ENCODE measurements at places on chromosomes 1 and 21. TPM values are rescaled to one million over a fixed set of nuclear protein-coding genes. Genes with fewer than 3 reads are reported as not detected.
A peak's percentile ranks its signal among the peaks of the same experiment; 100 is the strongest.

The PPIAL4G gene
- 0.42 TPM for total RNA-seq

GRCh38 chr1:169630006-169630405 lies at the start of gene SELP:
SELP (minus strand) TSS chr1:169630124; CDS start chr1:169630074, 50 bp downstream.
- no peak for DNase-seq
- H3K4me3 ChIP-seq = no peak within 1 kb of the TSS
- H3K27ac ChIP-seq = no peak within 1 kb of the TSS
- peaks cover 51% of the 10 kb centered on the region for H3K4me1 ChIP-seq

DNA sequence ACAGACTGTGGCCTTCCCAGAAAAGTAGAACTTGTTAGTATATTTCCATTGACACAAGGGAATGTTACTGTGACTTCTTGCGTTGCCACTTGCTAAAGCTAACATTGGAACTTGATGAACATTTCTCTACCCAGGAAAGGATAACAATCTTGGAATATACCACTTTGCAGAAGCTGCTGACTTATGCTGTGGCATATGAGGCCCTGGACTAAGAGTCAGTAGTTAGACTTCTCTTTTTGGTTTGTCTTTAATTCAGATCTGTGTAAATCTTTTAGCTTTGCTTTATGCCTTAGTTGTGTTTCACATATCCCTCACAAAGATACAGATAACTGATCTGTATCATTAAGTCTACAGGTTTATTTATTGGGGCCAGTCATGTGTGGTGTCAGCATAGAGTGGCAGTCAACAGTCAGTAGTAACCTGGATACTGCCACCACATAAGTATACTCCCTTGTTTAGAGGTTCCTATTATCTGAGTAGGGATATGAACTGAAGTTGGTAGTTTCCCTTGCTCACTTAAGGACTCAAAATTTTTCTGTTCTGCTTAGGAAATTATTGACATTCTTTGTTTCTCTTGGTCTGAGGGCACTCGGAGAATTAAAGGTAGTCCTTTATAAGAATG lies 14.7 kb downstream of the RNF2 start:
- H3K27ac ChIP-seq = peak overlapping the region; percentile 43
- H3K4me1 ChIP-seq = peaks cover 53% of the 10 kb centered on the region
- H3K27me3 ChIP-seq = no peaks in the 10 kb centered on the region
- peaks cover 3% of the 10 kb centered on the region for H3K36me3 ChIP-seq
- H3K4me3 ChIP-seq = peak overlapping the region; percentile 44
- DNase-seq = no peak

GRCh38 chr1:225817611-225818061 lies 7.7 kb downstream of the EPHX1 start:
- no peaks in the 10 kb centered on the region for H3K27me3 ChIP-seq
- H3K4me1 ChIP-seq = peaks cover 6% of the 10 kb centered on the region
- DNase-seq = no peak
- no peak overlapping the region for H3K27ac ChIP-seq

DNA sequence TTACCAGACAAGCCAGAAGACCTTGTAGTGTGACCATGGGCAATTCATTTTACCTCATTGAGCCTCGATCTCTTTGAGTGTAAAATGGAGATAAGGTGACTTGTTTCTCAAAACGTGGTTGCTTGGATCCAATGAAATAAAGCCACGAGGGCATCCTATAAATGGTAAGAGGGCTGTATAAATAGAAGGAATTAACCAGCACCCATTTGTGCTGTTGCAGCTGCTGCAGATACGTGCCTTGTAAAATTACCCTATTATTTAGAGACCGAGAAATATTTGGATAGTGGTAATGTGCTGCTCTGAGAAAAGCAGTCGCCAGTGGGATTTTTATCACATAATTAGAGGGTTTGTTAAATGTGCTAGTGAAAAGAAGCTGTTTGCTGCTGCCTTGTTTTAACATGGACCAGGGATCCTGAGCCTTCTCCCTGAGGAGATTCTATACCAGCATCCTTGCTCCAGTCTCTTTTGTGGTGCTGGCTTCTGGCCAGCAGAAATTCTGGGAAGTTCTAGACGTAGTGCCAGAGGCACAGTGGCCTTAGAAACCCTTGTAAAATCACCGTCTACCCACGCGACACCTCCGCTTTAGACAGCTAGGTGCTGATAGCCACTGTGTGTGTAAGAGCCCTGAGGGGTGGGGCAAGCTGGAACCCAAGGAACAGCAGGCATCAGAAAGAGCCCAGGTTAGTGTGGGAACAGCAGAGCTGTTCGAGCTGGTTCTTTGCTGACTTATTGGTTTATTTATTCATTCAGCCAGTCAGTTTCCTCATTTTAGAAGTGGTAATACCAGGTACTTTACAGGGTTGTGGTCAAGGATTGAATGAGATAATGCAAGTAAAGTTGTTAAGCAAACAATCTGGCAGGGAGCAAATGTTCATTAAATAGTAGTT lies 137.5 kb downstream of the NOS1AP start:
- H3K4me1 ChIP-seq = no peaks in the 10 kb centered on the region
- H3K36me3 ChIP-seq = no peaks in the 10 kb centered on the region
- H3K27ac ChIP-seq = no peak overlapping the region
- H3K27me3 ChIP-seq = peaks cover 24% of the 10 kb centered on the region
- no peak overlapping the region for H3K4me3 ChIP-seq

- no peaks in the 10 kb centered on the region for H3K36me3 ChIP-seq
- no peaks in the 10 kb centered on the region for H3K4me1 ChIP-seq
- no peak for DNase-seq
These were observed 294.9 kb upstream of the ADGRL2 start for GRCh38 chr1:81505831-81506230.

The TMPRSS15 gene
- not detected for total RNA-seq

DNA sequence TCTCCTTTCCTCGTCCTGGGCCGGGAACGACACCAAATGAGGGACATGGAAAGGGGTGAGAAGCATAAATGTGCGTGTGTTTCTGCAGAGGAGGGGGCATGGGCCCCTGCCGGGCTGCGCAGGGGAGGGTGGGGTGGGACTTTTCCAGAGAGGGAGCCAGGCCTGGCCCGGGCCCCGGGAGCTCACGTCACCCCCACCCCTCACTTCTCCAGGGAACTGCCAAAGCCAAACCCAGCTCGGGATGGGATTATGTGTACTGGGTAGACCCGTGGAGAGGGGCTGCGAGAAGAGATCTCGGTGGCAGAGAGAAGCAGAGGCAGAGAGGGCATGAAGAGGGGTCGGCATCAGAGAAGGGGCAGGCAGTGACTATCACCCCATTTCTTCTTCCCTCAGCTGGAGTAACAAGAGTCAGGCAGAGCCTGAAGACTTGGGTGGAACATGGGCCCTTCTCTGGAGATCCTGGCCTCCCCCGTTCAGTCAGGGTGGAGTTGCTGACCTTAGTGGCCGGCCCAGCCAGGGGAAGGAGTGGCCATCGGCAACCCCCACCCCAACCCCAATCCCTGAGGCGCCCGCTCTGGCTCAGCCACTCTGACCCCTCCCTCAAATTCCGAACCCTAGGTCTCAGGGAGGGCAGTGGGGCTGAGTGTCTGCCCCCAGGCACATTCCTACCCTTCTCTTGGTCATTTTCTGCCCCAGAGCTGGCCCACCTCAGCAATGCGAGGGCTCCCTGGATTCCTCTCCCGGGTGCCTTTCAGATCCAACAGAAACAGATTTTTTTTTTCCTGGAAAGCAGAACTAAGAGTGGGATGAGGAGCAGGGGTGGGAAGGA lies 1.2 kb downstream of the ADAMTSL4 start:
- H3K36me3 ChIP-seq = no peaks in the 10 kb centered on the region
- H3K4me1 ChIP-seq = peaks cover 36% of the 10 kb centered on the region
- no peak overlapping the region for H3K27ac ChIP-seq

GRCh38 chr1:221776495-221777301 lies 34.8 kb upstream of the DUSP10 start:
- H3K36me3 ChIP-seq = peaks cover 2% of the 10 kb centered on the region
- H3K27ac ChIP-seq = peak overlapping the region; percentile 66
- peaks cover 5% of the 10 kb centered on the region for H3K27me3 ChIP-seq
- H3K4me1 ChIP-seq = peaks cover 75% of the 10 kb centered on the region

DNA sequence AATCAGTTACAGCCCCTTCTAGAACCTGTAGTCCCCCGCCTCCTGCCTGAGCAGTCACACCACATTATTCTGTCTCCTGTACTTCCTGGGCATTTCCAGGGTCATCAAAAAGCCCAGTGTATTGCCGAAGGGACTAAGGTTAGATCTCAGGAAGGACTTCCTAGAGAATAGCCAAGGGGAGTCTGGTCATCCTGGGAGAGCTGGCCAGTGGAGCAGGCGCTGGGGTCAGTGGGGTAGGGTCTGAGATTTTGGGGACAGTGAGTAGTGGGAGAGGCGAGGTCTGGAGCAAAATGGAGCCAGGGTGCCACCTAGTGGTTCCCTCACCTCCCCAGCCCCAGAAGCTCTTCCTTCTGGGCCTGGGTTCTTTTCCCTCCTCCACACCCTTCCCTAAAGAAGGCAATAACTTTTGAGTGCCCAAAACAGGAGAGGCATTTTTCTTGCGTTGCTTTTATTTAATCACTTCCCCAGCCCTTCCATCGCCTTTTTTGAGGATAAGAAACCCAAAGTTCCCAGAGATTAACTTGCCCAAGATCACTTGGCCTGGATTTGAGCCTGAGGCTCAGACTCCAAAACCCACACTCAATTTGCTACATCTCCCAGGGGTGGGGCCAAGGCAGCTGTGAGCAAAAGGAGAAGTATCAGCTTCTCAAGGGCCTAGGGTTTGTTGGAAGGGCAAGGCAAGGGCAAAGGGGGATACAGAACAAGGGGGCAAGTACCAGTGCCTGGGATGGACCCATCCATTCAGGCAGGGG lies 7.3 kb upstream of the PMVK start:
- peak overlapping the region; percentile 21 for H3K27ac ChIP-seq
- H3K4me1 ChIP-seq = peaks cover 57% of the 10 kb centered on the region
- no peaks in the 10 kb centered on the region for H3K27me3 ChIP-seq
- DNase-seq = peak; percentile 55
- peak overlapping the region; percentile 74 for H3K4me3 ChIP-seq

- H3K36me3 ChIP-seq = peaks cover 8% of the 10 kb centered on the region
- no peak overlapping the region for H3K4me3 ChIP-seq
- peaks cover 12% of the 10 kb centered on the region for H3K4me1 ChIP-seq
- no peaks in the 10 kb centered on the region for H3K27me3 ChIP-seq
- H3K27ac ChIP-seq = no peak overlapping the region
- no peak for DNase-seq
These were observed 10.3 kb upstream of the PODN start for GRCh38 chr1:53051676-53052075.

The UTS2 gene
- total RNA-seq = not detected
